8988T (cell line): ENCODE measurements at places on chromosomes 5 and 9.

- DNase-seq = no peak
Observed at GRCh38 chr5:14821100-14821845, 50.3 kb downstream of the ANKH start.

DNA sequence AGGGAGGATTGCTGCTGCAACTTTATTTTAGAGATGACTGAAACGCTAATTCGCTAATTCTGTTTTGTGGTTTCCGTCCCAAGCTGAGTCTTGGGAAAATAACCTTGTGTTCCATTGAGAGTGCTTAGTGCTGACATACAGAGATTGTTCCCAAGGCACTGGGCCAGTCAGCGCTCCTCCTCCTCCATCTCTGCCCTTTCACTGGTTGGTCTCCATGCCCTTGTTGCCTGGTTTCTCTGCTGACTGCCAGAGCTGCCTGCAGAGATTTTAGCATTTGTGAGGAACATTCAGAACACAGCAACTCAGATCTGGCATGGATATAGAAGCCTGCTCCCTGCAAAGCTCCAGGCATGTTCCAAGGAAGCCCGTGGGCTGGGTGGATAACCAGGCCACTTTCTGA lies 126.0 kb upstream of the IRX2 start:
- no peak for DNase-seq

DNA sequence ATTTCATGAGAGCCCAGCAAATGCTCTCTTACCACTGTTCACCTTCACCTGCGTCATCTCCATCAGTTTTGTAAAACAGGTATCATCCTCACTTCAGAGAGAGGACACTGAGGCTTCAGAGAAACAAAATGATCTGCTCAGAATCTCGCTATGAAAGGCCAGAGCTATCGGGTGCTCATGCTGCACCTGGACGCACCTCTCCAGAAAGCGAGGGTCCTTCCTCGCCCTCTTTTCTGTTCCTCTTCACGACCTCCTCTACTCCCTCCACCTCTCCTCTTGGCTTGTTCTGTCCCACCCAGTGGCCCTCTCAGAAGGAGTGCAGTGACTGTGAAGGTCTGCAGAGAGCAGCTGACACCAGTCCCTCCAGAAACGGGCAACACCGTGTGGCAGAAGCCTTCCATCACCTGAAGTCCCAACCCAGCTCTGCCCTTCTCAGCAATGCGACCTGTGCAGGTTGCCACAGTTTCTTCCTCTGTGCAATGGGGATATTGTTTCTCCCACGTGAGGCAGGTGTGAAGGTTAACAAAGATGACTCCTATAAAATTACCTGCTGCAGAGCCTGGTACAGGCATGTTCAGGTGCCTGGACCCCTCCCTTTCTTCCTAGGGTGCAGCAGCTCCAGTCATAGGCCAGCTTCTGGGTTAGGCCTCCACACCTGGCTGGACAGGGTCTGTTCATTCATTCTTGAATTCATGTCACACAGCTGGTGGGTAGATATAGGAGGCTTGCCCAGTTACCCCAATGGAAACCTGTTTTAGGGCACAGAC lies 45.3 kb upstream of the ANGPTL2 start:
- DNase-seq = no peak

- peak; percentile 95 for DNase-seq
Observed at GRCh38 chr9:122125158-122125508, 32.0 kb upstream of the TTLL11 start.

DNA sequence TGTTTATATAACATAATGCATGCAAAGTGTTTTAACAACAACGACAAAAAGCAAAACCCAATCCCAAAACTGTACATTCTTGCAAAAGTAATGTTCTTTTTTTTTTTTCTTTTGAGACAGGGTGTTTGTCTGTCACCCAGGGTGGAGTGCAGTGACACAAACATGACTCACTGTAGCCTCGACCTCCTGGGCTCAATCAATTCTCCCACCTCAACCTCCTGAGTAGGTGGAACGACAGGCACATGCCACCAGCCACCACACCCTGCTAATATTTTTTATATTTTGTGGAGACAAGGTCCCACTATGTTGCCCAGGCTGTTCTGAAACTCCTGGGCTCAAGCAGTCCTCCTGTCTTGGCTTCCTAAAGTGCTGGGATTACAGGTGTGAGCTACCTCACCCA lies 13.6 kb upstream of the HAVCR1 start:
- no peak for DNase-seq
